NCI-H1694 (cell line): ENCODE measurements at places on chromosomes 7 and 10.

- DNase-seq: no peak
These were observed 304.7 kb downstream of the WDR11 start for GRCh38 chr10:121155742-121156474.

GRCh38 chr7:138876326-138876725 is 78.3 kb upstream of the ATP6V0A4 start:
- no peak for DNase-seq

- DNase-seq: no peak
These were observed 645.2 kb upstream of the COBL start for GRCh38 chr7:51961804-51962203.

DNA sequence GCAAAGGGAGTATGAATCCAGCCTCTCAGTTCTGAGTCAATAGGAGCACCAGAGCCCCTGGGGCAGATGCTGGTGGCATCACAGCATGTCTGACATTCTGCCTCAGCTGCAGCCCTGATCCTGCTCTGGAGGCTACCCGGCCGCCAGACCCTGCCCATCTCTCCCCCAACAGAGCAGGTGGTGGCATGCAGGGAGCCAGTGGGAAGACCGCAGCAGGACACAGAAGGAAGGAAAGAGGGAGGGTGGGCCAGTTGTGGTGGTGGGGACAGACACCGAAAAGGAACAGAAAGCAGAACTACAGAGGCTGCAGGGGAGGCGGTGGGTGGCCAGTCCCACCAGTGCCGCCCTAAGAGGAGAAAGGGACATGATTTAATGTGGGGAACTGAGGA is 35.3 kb downstream of the BLNK start:
- no peak for DNase-seq

GRCh38 chr7:105827151-105827875 is 49.1 kb downstream of the ATXN7L1 start:
- DNase-seq: no peak

DNA sequence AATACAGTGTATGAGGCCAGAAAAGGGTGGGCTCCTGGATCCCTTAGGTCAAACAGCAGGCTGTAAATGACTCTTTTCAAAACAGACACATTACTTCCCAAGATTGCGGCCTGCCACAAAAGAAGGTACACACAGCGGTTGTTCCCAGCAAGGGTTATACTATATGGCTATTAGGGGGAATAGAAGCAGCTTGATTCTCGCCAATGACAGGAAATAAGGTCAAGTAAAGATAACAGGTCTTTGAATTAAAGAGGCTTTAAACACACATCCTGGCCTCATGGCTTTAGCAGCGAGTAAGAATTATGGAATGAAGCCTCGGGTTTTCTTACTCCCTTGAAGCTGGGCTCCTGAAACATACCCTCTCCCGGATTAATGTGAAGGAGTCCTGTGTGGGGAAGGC is 58.3 kb downstream of the CYP26A1 start:
- DNase-seq: no peak

GRCh38 chr10:7428673-7429350 is 18.0 kb upstream of the SFMBT2 start:
- DNase-seq: no peak

GRCh38 chr7:95476904-95477594 is 8.7 kb upstream of the ASB4 start:
- DNase-seq: peak; percentile 68

GRCh38 chr10:47278152-47278473 is 21.9 kb upstream of the GDF10 start:
- no peak for DNase-seq

DNA sequence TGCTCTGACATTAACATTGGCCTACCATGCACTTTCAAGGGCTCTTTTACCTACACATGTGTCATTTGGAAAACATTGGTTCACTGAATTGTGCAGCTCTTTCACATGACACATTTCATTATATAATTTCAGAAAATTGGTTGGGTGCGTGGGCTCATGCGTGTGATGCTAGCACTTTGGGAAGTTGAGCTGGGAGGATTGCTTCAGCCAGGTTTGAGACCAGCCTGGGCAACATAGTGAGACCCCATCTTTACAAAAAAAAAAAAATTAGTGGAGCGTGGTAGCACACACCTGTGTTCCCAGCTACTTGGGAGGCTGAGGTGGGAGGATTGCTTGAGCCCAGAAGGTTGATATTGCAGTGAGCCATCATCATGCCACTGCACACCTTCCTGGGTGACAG is 3.9 kb downstream of the TASOR2 start:
- no peak for DNase-seq

- DNase-seq: no peak
These were observed 66.7 kb upstream of the FGL2 start for GRCh38 chr7:77266291-77266794.

DNA sequence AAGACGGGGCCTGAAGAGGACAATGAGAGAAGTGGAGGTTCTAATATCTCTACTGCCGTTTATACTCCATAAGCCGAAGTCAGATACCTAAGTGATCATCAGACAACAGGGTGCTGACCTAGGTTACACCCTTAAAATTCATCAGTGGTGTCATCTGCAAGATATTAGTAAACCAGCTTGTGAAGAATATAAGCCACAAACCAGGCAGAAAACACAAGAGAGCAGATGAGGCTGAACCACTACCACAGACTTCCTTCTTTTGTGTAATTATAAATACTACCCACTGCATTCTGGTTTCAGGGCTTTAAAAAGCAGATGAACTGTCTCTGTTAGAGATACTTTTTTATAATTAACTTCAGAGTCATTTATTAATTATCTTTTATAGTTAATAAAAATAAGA is 69.0 kb upstream of the LRRC17 start:
- DNase-seq: no peak
